ENCODE measurements at places on chromosomes 5 and 9.

DNA sequence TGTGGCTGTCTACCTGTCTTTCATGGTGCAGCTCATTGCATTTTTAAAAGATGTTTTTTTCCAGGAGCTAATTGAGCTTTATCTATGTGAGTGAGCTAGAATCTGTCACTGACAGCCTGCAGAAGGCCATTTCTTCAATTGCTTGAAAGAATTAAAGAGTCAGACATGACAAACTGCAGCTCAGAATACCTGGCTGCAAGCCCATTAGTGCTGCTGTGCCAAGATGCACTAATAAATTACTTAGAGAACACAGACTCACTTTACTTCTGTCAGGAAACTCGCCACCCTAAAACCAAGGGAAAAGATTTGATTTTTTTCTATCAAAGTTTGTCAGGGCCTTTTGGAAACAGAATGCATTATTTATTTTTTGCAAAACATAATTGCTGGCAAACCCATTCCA lies 368.3 kb downstream of the CAAP1 start:
- no peak for DNase-seq

GRCh38 chr9:100216178-100216787 lies 117.2 kb downstream of the INVS start:
- DNase-seq, result no peak

DNA sequence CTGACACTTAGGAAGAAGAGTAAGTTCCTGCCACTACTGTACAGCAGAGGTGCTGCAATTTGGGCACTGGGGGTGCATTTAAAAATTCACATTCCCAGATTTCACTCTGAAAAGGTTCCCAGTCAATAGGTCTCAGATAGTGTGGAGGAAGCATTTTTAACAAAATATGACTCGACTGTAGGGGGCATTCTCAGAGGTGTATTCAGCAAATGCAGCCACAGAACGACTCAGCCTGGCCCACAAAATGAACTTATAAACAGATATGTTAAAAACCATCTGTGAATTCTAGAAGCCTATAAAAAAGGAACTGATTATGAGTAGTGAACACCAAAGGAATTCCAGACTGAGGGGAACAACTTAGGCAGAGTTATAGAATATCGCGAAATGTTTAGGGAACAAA lies 31.1 kb downstream of the MLLT3 start:
- no peak for DNase-seq

DNA sequence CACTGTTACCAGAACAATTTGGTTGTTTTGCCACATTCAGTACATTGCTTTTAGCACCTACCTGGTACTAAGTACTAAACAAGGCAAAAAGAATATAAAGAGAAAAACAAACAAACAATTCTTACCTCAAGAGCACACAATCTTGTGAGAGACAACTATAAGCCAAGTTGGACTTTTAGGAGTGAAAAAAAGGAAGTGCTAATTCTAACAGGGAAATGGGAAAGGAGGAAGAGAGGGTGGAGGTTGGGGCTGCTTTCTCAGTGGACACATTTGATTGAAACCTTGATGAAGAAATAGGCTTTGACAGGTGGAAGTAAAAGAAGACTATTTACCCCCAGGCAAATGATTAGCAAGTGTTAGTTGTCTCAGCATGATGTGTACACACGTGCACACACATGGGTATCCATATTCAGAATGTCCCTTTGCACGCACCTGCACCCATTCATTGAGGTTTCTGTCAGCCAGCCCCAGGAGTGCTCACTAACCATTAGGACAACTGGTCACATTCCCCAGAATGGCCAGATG lies 302.6 kb downstream of the ACTL7B start:
- no peak for DNase-seq

DNA sequence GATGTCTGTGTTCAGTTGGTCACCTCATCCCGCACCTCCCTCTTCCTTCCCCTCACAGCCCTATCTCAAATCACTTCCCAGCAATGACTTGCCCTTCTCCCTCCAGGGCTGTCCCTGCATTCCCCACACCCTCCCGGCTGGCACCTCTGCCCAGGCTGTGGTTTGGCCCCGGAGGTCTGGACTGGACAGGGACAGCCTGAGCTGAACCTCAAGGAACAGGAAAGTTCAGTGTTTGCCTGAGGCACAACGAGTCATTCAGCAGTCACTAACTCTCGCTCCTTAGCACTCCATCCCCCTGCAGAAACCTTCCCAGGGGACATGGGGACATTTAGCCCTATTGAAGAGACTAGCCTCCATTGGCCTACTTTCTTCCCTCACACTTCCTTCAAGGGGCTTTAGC lies 58.3 kb upstream of the MAP3K1 start:
- DNase-seq, result no peak
